Frontal cortex (tissue), 4 donors: ENCODE measurements at places on chromosomes 16 and 17. TPM values are rescaled to one million over a fixed set of nuclear protein-coding genes. Genes with fewer than 3 reads are reported as not detected.

NTN3 gene
- 3.3 TPM for total RNA-seq

MYH2 gene
- total RNA-seq: not detected

- no peak for DNase-seq
Measured at GRCh38 chr16:14036889-14037288, 34.2 kb upstream of the MRTFB start.

BCL6B gene
- total RNA-seq: 2.0 TPM

GRCh38 chr17:46025510-46026165, 26.6 kb downstream of the STH start:
- no peak for DNase-seq
